ENCODE measurements at places on chromosomes 1 and 21.

- DNase-seq = no peak
Measured at GRCh38 chr21:45638707-45639106, 4.8 kb upstream of the PCBP3 start.

DNA sequence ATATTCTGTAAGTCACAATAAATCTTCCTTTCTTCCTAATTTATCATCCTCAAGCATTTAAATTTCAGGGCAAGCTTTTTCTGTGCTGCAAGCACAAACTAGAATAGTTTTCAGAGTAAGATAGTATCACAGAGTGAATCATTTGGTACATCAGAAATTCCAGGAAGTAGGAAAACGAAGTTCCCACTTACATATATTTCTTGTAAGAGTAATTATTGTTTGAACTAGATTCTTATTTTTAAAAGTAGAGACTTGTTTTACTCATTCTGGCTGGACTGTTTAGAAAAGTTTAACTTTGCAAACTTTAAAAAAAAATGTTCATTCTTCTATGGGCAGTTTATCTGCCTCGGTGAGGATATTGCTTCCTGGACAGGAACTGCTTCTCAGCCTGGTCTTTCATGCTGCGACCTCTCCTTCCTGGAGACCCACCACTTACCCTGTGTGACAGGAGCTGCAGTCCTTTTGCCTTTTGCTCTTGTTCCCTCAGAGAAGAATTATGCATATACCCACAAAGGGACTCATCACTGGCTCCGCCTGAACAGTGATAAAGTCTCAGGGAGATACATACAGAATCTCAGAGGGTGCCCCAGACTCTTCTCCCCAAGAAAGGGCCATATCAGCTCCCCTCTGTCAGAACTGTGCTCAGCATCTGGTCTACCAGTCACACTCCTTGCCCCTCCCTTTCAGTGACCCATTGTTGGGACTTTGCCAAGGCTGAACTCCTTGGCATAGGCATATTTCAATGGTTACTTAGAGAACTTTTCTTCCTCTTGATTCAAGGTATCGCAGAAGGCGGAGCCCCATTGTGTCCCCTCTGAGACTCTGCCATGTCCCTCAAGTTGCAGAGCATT lies 102.7 kb upstream of the CD55 start:
- DNase-seq = no peak

- no peak for DNase-seq
Measured at GRCh38 chr1:111176678-111177077, 23.8 kb downstream of the DENND2D start.

- DNase-seq = no peak
Measured at GRCh38 chr1:37174341-37174740, 140.0 kb upstream of the GRIK3 start.

GRCh38 chr1:175287849-175288248 lies 95.3 kb upstream of the KIAA0040 start:
- no peak for DNase-seq

- no peak for DNase-seq
Measured at GRCh38 chr1:242788771-242789170, 264.3 kb upstream of the PLD5 start.

DNA sequence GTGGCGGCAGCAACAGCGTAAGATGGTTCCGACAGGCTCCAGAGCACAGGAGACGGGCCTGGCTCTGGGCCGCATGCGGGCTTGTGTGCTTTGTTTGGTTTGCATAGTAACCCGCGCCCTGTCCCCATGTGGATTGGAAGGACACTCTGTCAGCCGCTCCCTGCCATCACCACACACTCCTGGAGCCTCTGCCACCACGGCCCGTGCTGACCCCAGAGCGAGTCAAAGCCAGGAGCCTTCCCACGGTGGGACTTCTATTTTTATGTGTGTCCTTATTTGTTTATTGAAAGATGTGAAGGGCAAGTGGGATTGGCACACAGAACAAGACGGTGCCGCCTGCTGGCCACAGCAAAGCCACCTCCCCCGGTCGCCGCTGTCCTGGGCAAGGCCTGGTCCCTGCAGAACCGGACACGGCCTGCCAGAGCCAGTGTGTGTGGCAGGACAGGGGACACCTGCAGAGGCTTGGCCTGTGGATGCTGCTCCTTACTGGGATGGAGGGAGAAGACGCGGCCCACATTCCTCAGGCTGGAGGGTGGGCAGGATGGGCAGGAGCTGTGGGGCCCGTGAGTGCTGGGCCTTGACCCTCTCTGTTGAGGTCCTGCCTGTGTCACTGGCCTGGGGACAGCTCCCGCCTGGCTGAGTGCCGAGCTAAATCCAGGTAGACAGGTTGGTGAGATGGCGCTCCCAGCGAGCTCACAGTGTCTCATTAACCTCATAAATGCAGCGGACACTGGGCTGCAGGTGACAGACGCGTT lies 64.4 kb downstream of the AGPAT3 start:
- no peak for DNase-seq

DNA sequence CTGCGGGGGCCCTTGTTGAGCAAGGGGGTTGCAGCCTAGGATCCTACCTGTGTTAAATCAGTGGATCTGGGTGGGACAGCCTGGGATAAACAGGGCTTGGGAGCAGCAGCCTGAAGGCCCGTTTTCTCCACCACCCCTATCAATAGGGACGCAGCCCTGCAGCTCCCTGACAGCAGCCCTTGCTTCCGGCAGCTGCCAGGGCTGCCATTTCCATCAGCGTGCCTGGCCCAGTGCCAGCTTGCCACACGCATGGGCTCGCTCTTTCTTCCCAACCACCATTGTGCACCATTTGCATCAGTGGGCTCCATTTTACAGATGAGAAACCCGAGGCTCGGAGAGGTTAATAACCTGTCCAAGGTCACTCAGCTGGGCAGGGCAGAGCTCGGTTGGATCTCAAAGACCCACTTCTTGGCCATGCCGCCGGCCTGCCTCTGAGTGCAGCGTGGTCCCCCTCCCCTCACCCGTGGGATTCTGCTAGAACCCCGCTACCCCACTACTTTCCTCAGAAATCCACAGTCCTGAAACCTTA lies 3.8 kb downstream of the WNT4 start:
- no peak for DNase-seq

Measured in activated CD8-positive, alpha-beta memory T cell treated with anti-CD3 and anti-CD28 coated beads for 1 hour (primary cell).